ENCODE measurements at places on chromosomes 5 and 9.

- no peak for DNase-seq
Observed at GRCh38 chr5:141665995-141666940, 15.1 kb upstream of the FCHSD1 start.

DNA sequence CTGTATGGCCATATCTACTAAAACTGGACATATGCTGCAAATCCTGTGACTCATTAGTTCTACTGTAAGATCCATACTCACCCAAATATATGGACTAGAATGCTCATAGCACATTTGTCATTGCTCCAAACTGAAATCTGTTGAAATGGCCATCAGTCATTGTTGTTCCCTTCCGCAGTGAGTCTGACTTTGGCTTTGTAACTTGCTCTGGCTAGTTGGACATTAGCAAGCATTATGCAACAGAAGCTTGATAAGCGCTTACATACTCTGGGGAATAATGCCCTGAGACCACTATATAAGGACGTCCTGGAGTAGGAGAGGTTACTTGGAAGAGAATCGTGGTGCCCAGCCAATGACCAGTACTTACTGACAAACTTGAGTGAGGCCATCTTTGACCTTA, 9.0 kb downstream of the KIAA1958 start:
- no peak for DNase-seq

GRCh38 chr9:116549786-116550660, 137.1 kb upstream of the TRIM32 start:
- DNase-seq = no peak

DNA sequence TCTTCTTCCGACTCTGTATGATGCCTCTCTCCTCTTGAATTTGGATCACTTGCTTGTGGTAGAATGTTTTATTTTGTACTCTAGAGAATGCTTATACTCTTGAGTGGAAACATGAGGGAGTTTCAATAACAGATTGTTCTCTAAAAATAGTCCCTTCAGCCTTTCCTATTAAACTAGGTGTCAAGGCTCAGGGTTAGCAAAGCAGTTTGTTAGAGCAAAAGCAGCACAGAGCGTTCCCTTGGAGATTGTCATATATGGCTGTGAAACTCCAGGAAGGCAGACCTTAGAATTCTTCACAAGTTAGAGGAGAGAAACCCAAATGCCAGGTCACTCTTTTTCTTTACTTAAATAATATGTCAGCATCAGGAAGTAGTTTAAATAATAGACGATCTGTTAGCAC, 33.0 kb downstream of the MAMDC2 start:
- no peak for DNase-seq

- DNase-seq = no peak
Observed at GRCh38 chr5:159768243-159768642, 148.0 kb upstream of the ADRA1B start.

- DNase-seq = no peak
Observed at GRCh38 chr5:125337294-125337693, 590.9 kb upstream of the ZNF608 start.

DNA sequence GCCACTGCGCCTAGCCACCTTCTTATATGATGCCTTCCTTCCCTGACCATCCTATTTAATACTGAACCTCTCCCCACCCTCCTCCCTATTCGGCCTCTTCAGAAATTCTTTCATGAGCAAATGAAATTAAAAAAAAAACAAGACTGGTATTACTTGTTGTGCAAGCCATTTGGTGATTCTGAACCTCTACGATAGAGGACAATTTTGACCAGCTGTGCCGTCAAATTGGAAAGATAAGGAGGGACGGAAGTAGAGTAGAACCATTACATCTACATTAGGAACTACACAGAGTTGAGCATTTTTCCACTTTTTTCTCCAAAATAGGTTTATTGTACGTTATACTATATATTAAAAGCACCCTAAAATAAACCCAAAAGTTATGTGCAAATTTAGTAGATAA, 2.9 kb downstream of the DHX29 start:
- DNase-seq = no peak
